Right renal pelvis (tissue), 4 donors: ENCODE measurements at places on chromosomes 1 and 21.

- no peak for DNase-seq
Measured at GRCh38 chr1:219797683-219798082, 130.7 kb downstream of the SLC30A10 start.

GRCh38 chr1:113168946-113169345 lies 95.9 kb downstream of the LRIG2 start:
- DNase-seq = no peak

GRCh38 chr1:156081917-156082308 lies 352 bp downstream of the MEX3A start:
- DNase-seq = no peak

GRCh38 chr1:8026976-8027747 lies 1.1 kb upstream of the ERRFI1 start:
- DNase-seq = no peak

- no peak for DNase-seq
Measured at GRCh38 chr1:191348328-191348727, 809.9 kb upstream of the RGS18 start.

- no peak for DNase-seq
Measured at GRCh38 chr1:41222496-41222895, 19.6 kb downstream of the SCMH1 start.
